MM.1S (cell line): ENCODE measurements at places on chromosomes 11 and 22.

DNA sequence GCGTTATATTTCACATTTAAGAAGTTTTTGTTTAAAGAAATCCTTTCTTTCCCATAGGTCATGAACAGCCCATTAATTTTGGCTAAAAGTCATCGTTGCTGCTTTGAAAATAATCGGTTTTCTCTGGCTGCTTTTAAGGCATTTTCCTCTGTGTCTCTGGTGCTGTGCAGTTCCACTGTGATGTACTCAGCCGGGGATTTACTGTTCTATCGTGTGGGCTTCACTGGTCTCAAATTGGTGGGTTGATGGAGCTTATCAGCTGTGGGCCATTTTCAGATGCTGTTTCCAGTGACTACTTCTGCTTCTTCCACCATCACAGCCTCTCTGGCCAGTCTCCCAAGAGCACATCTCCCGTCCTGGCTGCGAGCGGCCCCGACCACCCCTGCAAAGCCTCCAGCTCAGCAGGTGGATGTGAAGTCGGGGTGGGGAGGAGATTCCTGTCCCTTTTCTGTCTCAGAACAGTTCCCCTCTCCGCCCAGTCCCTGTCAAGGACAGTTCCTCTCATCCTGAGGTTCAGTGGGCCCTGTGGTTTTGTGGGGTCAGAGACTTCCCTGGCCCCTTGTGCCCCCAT lies 20.3 kb downstream of the IFITM10 start:
- no peak for DNase-seq

GRCh38 chr22:36929621-36930020 lies 16.2 kb downstream of the CSF2RB start:
- no peak for DNase-seq

GRCh38 chr11:12692229-12693075 lies 18.2 kb downstream of the TEAD1 start:
- no peak for DNase-seq

DNA sequence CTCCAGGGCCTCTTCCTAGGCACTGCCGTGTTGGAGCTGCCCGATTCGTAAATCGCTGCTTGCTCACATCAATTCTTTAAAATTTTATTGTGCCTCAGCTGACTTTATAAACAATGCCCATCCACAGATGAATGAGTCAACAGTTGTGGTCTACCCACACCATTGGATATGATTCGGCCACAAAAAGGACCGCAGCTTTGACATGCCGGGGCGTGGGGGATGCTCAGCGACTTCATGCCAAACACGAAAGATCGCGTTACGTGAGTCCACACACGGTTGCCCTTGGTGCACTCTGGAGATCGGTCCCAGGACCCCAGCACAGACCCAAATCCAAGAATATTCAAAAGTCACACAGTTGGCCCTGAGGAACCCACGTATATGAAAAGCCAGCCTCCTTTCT lies 195.7 kb downstream of the CTTN start:
- DNase-seq, result no peak

GRCh38 chr11:17730137-17730536 lies 4.4 kb upstream of the KCNC1 start:
- DNase-seq, result no peak

GRCh38 chr11:6249770-6250555 lies 9.7 kb upstream of the CCKBR start:
- DNase-seq, result no peak

DNA sequence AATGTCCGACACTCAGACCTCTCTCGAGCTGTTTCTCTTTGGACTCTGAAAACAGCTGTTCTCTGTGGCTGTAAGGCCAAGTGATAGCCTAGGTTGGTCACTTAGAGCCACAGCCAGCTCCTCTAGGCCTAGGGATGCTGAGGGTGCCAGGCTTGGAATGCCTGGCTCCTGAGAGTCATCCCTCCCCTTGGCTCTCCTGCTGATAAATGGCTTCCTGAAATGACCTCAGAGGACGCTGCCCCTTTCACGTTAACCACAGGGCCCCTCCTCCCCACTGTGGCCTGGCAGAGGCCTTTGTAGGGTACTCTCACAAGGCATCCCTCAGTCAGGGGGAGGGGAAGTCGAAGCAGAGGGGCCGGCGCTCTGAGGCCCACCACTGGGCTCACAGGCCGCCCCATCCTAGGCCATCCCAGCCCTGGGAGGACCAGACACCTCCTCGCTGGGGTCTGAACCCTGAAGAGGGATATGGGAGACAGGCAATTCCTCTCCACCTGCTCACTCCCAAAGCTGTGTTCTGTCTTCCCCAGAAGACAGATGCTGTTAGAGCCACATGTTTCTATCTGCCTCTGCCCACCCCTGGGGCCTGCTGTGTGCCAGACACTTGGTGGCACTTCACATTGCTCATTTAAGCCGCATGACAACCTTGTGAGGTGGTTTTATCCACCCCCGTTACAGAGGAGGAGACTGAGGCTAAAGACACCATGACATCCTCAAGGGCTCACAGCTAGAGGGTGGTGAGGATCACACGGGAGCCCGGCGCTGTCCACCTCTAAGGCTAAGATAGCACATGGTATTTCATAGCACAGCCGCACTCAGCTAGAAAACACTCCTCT lies 50.9 kb downstream of the ARFGAP3 start:
- no peak for DNase-seq

GRCh38 chr11:72569966-72570892 lies 104.0 kb downstream of the PDE2A start:
- no peak for DNase-seq

DNA sequence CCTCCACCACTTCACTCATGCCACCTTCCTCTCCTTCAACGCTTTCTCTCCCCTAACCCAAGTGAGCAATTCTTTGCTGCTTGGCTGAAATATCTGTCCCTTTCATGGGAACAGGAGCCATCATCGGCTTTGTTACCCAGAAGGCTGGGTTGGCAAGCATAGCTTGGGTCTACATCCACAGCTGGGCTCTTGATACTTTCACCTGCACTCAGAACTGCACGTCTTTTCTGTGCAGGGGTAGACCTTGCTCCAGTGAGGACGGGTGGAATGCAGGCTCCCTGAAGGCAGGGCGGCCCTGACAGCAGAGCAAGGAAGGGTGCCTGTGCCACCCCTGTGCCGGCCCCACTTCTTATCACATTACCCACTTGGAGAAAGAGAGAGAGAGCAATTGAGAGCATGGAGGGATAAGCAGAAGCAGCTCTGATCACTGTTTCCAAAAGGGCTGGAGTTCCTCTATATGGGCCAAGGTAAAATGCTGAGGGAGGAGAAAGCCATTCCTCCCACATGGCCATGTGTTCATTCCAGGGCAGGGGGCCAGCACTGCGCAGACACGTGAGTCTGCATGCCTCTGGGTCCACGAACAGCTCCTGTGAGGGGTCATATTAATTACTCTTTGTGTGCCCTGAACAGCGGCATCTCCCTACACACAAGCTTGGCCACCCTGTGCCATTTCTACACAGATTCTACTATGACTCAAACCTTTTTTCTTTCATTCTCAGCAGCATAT lies 181.8 kb downstream of the BUD13 start:
- no peak for DNase-seq

DNA sequence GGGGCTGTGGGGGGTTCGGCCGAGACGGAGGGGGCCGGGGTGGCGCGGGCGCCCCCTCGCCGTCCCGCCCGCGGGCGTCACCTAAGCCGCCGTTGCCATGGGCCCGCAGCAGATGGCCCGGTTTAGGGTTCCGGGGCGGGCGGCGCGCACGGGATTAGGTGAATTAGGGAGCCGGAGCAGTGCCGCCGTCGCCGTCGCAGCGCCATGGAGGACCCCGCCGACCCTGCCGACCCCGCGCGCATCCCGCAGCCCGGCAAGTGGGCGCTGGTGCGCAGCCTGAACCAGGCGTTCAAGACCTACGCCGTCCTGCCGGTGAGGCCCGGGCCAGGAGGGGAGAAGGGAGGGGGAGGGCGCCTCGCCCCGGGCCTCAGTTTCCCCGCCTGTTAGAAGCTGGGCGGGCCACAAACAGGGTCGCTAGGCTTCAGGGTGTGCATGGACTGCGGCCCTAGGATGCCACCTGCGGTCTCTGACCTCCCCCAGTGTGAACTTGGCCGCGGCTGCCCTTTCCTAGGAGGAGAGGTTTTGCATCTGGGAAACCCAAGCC lies 10.1 kb downstream of the MYO7A start:
- no peak for DNase-seq

DNA sequence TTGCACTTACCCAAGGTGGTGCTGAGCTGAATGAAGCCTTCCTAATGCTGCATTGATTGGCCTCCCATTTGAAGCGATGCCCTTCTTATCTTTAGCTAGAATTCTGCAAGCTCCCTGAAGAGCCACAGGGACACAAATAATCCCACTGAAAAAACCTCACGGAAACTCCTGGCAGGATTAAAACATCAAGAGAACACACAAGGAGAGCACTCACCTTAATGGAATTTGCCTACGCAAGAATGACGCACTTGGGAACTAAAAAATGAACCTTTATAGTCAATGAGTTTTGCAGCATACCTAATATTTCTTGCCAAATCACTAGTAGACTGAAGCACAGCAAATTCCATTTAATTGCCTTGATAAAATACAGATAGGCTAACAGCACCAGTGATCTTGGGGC lies 232.8 kb upstream of the UBASH3B start:
- DNase-seq, result no peak

DNA sequence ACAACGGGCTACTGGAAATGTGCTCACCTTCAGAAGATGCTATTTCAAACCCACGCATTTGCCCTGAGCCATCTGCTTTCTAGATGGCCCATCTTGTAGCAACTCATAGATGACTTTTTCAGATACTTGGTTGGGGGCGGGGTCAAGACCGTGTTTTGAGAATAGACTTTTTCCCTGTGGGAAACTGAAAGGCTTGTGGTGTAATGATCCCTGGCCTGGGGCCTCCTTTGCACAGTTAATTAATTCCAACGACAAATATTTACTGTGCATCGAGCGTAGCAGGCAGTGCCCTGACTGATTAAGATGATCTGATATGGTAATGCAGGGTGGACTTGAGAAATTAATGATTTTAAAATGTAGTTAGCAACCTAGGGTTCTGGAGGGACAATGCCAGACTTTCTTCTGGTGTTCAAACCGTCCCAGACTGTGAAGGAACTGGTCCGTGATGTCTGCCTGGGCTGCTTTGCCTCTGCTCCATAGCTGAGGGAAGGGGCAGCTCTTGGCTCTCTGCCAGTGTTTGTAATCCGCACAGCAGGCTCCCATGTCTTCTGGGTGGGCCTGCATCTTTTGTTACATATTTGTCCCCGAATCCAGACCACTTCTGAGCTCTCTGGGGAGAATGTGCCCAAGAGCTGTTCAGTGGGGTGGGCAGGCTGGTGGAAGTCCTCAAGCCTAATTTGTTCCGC lies 84.8 kb downstream of the ADAMTS15 start:
- DNase-seq, result no peak

DNA sequence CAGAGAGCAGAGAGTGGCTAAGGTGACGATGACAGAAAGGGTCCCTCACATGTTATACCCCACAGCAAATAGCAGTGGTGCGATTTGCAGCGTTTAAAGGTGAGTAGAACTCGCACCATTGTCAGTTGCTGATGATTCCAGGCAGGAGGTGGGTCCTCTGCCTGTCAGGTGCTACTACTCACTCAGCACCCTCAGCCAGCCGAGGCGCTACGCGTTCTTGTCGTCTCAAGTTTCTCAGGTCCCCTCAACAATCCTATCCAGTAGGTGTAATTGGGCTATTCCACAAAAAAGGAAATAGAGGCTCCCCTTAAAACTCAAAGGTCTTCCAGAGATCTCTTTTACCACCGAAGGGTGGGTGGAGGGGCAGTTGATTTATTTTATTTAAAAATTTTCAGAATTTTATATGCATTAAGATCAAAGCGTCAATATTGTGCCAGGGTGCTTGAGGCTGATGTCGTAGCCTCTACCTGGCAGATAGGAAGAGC lies 18.3 kb downstream of the ELF5 start:
- DNase-seq, result no peak

DNA sequence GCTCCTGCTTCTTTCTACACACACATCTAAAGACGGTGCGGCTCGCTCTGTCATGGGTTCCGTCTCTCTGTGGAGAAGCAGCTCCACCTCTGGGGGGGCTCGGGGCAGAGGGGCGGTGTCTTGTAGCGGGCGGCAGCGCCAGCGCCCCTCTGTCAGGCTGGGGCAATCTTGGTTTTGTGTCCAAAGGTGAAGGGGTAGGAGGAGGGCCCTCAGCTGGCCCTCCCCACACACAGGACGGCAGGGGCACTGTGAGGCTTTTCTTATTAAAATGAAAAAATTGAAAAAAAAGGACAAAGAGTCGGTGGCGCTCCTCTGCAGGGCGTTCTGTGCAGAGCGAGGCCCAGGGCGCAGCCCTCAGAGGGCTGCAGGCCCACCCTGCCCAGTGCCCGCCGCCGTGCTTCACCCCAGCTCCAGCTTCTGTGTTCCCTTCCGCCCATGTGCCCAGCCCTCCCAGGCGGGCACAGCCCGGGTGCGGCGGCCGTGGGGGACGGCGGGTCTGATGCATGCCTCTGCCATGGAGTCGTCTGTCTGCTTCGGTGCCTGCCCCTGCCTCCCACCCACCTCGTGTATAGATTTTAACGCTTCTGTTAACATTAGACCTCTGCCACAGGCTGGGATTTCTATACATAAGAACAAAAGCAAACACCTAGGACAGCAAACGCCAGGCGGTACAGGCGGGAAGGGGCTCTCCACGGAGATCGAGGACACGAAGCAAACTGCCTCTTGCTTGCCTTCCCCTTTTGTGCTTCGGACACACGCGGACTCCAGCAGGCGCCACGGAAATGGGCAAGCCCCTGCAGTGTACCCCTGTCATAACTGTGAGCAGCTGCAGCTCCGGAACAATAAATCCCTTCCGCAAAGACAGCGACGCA lies 24.5 kb downstream of the MOB2 start:
- no peak for DNase-seq

DNA sequence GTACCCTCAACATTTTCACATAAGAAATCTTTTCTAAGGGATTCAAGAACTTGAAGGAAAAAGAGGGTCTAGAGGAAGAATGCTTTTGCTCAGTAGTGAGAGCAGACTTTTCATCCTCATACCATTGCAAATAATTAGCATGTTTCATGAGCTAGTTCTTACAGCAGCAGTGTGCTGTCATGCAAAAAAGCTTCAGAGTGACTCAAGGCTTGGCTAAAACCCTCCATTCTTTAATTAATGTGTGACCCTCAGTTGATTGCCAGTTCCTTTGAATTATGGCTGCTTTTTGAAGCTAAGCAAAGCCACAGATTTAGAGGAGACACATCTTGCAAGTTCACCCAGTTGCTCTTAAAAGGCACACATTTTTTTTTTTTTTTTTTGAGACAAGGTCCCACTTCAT lies 36.6 kb upstream of the PCF11 start:
- no peak for DNase-seq
